Hypothalamus (tissue), 51 donors: ENCODE measurements at places on chromosomes 7 and 10.

GRCh38 chr10:28367413-28367812, 64.5 kb upstream of the MPP7 start:
- no peak for DNase-seq

DNA sequence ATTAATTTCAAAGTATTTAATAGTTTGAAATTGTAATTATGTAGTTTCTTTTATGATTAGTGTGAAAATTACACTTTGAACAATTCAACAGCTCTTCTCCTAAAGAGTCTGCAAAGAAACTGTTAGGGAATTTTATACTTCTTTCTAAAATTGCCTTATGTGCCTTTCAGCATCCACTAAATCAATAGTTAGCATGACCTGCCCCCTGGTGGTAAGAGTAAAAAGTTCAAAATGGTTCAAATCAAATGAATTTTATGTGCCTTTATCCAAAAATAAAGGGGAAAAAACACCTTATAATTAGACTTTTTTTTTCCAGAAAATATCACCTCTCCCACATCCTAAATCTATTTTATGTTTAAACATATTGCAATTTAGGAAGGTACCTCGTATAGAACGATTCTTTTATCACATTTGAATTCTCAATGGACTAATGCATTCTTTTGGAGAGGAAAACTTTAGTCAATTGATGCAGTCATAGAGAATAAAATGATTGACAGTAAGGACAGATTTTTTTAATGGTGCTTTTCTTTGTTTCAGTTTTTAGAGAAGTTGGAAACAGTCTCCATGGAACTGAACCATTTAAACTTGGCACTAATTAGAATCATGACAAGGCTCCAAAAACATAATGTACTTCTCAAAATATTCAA, 163.7 kb downstream of the SEMA3D start:
- DNase-seq, result no peak

- no peak for DNase-seq
Observed at GRCh38 chr7:130943981-130944380, 210.0 kb upstream of the KLF14 start.

- DNase-seq, result no peak
Observed at GRCh38 chr10:93293999-93294398, 188.1 kb downstream of the MYOF start.
